ENCODE measurements at places on chromosomes 3 and 15.
A peak's percentile ranks its signal among the peaks of the same experiment; 100 is the strongest.

- no peak for DNase-seq
Observed at GRCh38 chr3:113498221-113499005, 16.5 kb downstream of the SPICE1 start.

GRCh38 chr3:185760088-185760487 is 64.8 kb downstream of the IGF2BP2 start:
- no peak for DNase-seq

- DNase-seq = no peak
Observed at GRCh38 chr3:159123877-159124276, 322.0 kb downstream of the MFSD1 start.

GRCh38 chr15:92277776-92278175 is 115.9 kb upstream of the ST8SIA2 start:
- DNase-seq = no peak

DNA sequence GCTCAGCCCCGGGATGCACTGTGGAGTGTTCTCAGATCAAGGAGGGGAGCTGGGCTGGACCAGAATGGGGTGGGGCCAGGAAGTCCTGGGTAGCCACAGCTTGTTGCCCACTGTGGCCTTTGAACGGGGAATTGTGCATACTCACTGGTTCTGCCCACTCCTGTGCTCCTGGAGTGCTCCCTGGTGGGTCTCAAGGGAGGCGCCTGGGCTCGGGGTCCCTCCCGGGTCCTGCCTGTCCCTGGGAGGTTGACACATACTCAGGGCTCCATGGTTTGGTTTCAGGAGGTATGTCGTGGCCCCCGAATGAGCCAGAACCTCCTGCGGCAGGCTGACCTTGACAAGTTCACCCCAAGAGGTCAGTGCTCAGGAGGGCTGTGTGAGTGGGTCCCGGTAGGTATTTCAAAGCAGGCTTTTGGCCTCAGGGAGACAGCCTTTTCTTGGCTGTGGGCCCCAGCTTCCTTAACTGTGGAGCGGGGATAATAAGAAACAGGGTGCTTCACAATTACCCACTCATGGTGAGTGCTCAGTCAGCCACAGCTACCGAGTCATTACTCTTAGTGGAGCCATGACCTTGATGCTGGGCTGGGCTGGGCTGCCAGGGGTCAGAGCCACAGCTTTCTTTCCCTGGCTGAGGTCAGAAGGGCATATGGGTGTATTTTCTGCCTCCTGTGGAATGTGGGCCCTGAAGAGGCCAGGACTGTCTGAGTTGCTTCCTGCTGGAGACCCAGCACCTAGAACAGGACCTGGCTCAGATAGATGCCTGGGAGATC is 7.6 kb downstream of the DNAH1 start:
- no peak for DNase-seq

GRCh38 chr3:111476701-111477100 is 65.3 kb upstream of the CD96 start:
- no peak for DNase-seq

DNA sequence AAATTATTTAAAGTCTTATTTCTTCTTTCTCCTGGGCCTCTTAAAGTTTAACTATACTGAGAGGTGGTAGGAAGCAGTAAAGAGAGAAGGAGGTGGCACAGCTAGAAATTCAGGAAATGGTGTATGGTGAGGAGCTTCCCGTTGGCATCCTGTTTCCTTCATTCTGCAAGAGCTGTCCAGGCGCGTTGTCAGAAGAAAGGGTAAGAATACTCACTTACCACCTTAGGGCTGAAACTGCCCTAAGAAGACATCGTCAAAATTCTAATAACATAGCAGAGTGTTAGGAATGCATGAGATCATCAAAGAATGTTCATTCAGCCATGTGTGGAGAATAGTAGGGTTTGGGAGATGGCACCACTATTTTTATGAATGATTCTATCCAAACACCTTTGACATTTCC is 699.6 kb downstream of the MCTP2 start:
- DNase-seq = no peak

GRCh38 chr15:39628546-39629257 is 47.8 kb downstream of the THBS1 start:
- DNase-seq = no peak

DNA sequence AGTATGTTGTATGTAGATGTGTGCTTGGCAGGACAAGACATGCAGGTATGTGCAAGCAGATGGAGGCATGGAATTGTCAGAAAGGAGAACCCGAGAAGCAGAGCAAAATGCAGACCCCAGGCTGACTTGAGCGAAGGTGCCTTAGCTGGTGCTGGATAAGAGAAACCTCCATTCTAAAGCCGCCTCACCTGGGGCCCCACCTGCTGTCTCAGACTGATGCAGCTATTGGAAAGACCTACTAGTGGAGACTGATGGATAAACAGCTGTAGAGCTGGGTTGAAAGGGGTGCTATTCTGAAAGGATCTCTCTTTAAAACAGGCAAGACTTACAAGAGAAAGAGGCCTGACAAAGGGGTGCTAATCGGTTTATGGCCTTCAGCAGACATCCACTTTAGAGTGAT is 86.2 kb downstream of the EPHB1 start:
- no peak for DNase-seq

DNA sequence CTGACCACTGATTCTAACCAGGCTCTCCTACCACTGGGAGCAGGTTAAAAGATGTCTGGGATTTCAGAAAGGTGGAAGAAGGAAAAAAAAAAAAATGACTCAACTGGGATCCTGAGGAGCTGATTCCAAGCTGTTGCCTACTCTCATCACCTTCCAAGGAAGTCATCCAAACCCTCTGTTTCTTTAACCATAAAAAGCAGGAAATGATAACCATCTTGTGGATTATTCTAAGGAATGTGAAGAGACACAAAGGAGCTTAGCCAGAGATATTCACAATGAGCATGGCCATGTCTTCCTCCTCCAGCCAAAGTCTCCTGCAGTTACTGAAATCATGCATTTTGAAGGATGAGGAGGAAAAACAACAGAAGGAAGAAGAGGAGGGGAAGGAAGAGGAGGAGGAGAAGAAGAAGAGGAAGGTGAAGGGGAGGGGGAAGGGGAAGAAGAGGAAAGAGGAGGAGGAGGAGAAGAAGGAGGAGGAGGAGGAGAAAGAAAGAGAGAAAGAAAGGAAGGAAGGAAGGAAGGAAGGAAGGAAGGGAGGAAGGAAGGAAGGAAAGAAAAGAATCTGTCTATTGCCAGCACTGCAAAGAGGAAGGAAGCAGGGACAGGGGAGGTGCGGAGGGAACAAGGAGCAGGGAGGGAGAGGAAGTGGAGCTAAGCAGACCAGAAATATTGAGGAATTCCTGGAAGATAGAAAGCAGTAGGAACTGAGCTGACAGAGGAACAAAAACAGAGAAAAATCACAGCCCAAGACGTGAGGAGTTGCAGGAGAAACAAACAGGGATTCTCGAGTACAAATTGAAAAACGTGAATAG is 229.2 kb downstream of the UACA start:
- peak; percentile 21 for DNase-seq

GRCh38 chr3:34969513-34969912 is 669.8 kb upstream of the ARPP21 start:
- DNase-seq = no peak

GRCh38 chr15:77038312-77039216 is 32.3 kb downstream of the TSPAN3 start:
- DNase-seq = no peak

DNA sequence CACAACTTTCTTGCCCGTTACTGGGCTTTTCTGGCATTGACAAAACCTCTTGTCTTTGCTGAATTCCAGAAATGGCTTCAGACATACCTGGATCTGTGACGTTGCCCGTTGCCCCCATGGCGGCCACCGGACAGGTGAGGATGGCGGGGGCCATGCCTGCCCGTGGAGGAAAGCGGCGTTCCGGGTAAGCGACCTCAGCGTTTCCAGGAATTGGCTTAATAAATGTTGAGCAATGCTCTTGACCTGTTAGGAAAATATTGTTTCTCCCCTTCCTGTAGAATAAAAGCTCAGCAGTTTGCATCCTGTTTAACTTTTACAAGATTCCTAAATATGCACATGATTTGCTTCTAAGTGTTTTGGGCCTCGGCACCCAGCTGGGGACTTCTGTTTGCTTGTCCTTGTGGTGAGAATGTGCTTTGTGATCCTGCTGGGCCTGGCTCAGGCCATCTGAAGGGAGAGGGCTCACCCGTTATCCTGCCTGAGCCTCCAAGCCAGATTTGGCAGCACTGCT is 46.7 kb downstream of the ARNT2 start:
- DNase-seq = peak; percentile 88

DNA sequence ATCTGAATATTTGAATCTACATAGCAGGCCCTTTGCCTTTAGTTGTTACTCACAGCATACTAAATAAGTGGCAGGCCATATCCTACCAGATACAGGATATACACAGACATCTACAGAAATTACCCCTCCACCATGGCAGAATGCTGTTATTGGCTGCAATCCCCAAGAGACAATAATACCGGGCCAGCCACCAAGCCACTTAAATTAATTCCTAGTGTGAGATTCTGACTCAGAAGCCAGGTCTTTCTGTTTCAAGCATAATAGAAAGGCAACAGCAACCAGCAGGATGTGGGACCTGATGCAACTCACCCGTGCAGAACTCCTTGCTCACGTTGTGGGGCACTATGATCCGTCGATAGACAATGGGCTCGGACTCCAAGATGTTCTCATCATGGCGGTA is 39.8 kb downstream of the CLK3 start:
- DNase-seq = no peak

GRCh38 chr15:39581242-39581792 is 438 bp downstream of the THBS1 start:
- no peak for DNase-seq

DNA sequence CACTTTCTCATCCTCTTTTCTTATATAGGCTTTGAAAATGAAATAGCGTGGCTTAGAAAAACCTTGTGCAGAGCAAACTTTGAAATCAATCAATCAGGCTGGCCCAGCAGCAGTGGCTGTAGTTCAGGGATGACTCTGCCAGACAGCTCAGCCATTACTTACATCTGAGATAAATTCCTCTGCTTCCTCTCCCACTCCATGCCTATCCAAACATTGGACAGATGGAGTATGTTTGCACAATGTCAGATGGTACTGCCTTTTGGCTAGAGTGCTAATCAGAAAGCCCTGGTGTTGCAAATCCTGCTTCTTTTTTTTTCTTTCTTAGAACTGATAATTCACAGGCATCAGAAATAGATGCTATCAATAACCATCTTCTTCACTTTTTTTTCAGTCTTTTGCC is 1065.1 kb downstream of the AGBL1 start:
- no peak for DNase-seq

DNA sequence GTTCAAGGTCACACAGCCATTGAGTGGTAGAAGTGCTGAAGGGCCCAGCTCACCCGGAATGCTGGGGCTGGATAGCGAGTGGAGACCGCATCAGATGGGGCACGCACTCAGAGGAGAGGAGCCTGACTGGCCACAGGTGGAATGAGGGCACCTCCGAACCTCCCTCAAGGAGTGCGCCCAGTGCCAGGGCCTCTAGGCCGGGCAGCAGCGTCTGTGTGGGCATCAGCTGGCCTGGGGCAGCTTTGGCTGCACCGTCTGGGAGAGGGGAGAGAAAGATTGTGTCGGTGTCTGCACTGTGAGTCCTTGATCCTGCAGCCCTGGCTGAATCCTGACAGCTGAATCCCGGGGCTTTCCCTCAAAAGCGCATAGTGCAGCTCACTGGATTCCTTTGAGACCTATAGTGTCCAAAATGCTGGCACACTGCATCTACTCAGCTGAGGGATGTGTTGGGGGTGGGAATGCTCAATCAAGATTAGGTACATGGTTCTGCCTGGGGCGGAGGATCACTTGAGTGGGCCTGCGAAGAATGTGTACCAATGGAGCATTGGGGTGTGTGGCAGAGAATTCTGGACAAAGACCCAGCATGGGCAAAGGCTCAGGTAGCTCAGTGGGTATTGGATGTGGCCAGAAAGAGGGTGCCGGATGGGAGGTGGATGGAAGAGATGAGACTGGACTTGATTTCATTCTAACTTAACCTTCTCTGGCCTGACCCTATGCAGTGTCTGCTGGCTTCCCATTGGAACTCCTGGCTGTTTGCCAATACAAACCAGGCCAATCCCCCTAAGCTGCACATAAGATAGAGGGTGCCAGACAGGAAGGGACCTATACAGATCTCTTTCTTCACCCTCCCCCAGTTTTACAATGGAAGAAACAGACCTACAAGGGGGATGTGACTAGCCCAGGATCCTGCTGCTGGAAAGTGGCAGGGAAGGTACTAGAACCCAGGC is 950 bp downstream of the ANKDD1A start:
- no peak for DNase-seq

DNA sequence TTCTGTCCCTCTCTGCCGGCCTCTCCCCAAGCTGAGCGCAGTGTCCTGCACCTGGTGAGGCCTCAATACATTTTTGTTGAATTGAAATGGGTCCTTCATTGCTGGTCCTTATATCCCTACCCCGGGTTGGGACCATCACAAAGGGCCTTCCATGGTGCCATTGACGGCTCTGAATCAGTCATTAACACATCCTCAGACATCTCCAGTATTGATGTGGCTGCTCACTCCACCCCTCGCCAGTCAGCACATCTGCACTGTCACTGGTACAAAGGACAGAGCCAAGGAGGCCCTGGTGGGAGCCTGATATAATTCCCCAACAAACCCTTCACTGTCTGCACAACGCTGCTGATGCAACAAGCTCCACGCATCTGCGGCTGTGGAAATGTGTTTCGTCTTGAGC is 191.6 kb upstream of the TOPAZ1 start:
- no peak for DNase-seq

DNA sequence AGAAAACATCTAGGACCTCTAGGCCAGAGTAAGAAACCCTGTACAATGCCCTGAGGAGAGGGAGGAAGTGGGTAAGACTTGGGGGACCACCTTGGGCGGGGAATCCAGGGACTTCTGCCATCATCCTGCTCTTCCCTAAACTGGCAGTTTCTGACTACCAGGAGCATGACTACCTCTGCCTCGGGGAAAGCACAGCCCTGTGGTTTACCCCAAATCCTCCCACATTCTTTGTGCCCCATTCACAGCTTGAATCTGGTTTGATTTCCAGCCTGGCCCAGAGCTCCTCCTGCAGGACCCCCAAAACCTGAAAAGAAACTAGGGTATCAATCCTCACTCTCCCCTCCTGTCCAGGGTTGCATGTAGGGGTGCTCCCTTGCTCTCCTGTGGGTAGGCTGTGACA is 4.7 kb downstream of the C3orf18 start:
- DNase-seq = no peak

GRCh38 chr15:54045397-54045796 is 67.2 kb downstream of the UNC13C start:
- no peak for DNase-seq

DNA sequence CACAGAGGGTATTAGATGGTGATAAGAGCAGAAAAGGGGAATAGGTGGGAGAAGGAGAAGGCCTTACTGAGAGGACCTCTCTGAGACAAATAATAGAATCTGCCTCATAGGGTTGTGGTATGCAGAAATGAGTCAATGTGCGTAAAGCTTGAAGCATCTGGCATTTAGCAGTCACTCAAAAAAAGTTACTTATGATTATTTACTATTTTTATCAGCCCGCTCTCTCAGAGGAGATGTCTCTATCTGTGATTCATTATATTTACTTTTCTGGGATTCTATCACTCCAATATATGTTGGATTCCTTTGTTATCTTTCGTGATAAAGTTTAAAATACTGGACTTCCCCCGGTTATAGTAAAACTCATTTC is 4.6 kb upstream of the TM4SF1 start:
- DNase-seq = no peak

DNA sequence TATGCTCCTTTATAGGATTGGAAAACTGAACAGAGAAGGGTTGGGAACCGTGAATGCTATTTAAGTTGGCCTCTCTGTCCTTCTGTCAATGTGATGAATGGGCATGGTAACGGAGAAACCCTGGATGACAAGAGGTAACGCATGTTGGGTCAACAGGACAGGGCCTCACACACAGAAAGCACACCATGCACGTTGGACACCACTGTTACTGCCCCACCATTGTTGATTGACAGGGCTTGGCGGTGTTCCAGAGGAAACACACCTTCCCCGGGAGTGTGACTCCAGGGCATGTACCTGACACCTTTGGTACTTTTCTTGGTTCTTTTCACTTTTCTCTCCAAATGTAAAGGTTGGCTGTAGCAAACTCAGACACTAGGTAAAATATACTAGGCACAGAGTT is 548.5 kb downstream of the OCA2 start:
- DNase-seq = no peak
